Activated CD4-positive, alpha-beta T cell treated with anti-CD3 and anti-CD28 coated beads, Interleukin-2, amount 10 ng/mL, durations not matched to agents 7 days and 5 days (primary cell): ENCODE measurements at places on chromosomes 7 and 10.

GRCh38 chr10:60142736-60143135, 236.4 kb upstream of the CCDC6 start:
- H3K27ac ChIP-seq = no peak overlapping the region
- DNase-seq = no peak
- H3K4me3 ChIP-seq = no peak overlapping the region
- no peaks in the 10 kb centered on the region for H3K4me1 ChIP-seq
- H3K27me3 ChIP-seq = no peaks in the 10 kb centered on the region
- peaks cover 16% of the 10 kb centered on the region for H3K36me3 ChIP-seq

- peak overlapping the region; percentile 85 for H3K27ac ChIP-seq
- no peaks in the 10 kb centered on the region for H3K27me3 ChIP-seq
- peaks cover 43% of the 10 kb centered on the region for H3K4me1 ChIP-seq
- peak; percentile 63 for DNase-seq
- peaks cover 18% of the 10 kb centered on the region for H3K36me3 ChIP-seq
Observed at GRCh38 chr10:6200734-6201515, 1.8 kb upstream of the PFKFB3 start.

DNA sequence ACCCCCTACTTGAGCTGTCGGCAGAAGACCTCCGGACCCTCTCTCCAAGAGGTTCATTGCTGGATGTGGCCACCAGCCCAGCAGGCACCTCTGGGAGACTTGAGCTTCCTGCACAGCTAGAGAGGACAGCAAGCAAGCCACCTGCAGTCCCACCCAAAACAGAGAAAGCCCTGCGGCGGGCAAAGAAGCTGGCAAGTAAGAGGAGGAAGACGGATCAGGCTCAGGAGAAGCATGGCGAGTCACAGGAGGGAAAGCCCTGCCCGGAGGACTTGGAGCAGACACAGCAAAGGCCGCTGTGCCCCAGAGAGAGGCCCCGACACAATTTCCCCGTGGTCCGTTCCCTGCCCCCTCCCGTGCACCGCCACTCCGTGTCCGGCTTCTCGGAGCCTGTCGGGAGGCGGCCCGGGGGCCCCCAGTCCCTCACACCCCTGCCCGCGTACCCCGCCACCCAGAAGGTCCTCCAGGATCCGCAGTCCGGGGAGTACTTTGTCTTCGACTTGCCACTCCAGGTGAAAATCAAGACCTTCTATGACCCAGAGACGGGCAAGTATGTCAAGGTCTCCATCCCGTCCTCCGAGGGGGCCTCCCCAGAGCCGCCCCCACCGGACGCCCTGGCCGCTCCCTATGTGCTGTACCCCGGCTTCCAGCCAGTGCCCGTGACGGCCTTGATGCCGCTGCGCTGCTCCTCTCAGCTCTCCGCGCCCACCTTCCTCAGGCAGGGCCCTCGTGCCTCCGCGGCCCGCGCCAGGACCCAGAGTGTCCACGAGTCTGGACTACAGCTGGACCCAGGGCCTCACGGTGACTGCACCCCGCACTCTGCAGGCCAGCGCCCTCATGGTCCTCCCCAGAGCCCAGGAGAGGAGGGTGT, 27.2 kb downstream of the C10orf71 start:
- H3K4me3 ChIP-seq = no peak overlapping the region
- H3K27ac ChIP-seq = no peak overlapping the region

DNA sequence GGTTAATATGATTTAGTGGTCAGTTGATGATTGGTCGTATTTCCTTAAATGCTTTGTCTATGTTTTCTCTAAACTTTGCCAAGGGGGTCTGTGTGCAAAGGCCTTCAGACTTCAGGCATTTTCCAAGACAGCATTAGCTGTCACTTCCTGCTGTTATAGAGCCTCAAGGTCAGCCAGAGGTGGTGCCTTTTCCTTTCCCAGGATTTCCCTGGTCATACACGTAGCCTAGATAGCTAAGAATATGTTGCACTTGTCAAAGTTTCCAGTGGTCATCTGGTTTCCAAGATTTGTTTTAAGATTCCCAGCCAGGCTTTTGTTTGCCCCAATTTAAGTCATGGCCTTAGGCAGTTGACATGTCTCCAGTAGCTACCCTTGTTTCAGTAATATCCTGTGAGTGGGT, 133.2 kb upstream of the IGFBP3 start:
- no peaks in the 10 kb centered on the region for H3K4me1 ChIP-seq
- no peak for DNase-seq
- H3K27ac ChIP-seq = no peak overlapping the region
- no peaks in the 10 kb centered on the region for H3K27me3 ChIP-seq

GRCh38 chr7:40047661-40048060, 86.8 kb downstream of the MPLKIP start:
- H3K27ac ChIP-seq = no peak overlapping the region
- no peak for DNase-seq
- H3K27me3 ChIP-seq = no peaks in the 10 kb centered on the region
- peaks cover 6% of the 10 kb centered on the region for H3K4me1 ChIP-seq
- H3K4me3 ChIP-seq = no peak overlapping the region
- peaks cover 3% of the 10 kb centered on the region for H3K36me3 ChIP-seq

DNA sequence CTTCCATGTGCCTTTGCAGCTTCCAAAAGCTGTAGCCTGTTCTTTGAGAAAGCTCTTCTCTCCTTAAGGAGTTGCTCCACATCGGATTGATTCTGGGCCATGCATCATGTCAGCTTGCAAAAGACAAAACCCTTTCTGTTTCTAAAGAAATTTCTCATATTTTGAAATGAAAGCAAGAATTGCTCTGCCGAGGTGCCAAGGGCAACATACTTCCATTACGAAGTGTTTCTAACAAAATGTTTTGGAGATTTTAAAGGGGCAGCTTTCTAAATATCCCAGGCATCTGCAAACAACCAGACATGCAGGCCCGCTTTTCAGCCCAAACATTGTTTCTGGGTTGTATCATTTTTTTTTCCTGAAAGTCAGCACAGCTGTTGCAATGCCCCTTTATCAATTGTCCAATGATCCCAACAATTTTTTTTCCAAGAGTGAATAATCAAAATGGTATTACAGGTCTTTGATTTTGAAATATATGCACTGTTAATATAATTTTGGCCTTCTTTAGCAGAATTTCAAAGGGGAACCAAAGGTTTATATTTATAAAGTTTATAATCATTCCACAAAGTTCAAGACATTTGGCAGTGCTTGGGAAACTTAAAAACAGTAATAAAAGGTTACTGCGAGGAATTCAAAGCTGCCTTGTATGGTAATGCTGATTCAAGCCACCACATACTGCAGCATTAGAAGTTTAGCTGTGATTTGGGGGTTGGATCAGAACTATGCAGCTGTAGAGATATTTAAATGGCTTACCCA, 61.0 kb downstream of the TES start:
- H3K27ac ChIP-seq = no peak overlapping the region
- H3K4me3 ChIP-seq = no peak overlapping the region
- no peaks in the 10 kb centered on the region for H3K36me3 ChIP-seq
- H3K4me1 ChIP-seq = no peaks in the 10 kb centered on the region

DNA sequence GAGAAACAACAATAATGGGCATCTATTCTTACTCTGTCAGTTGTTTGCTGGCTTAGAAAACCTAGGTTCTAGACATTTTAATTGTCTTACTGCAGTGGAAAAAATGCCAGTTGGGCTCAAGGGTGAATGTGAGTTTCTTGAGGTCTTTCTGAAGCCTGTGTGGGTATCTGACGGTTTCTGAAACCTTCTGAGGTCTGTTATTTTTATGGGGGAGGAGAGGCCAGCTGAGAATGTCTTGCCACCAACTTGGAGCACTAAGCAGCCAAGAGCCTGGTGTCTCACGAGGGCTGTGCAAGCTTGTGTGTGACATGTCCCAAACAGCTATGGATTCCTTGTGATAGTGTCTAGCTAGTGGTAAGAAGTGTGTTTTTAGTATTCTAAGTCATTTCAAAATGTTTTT, 24.2 kb upstream of the DDC start:
- H3K4me3 ChIP-seq = no peak overlapping the region
- H3K36me3 ChIP-seq = no peaks in the 10 kb centered on the region
- H3K4me1 ChIP-seq = peaks cover 7% of the 10 kb centered on the region
- no peak for DNase-seq
- peaks cover 7% of the 10 kb centered on the region for H3K27me3 ChIP-seq
- no peak overlapping the region for H3K27ac ChIP-seq

- no peaks in the 10 kb centered on the region for H3K4me1 ChIP-seq
- H3K27ac ChIP-seq = no peak overlapping the region
Observed at GRCh38 chr7:69749994-69750393, 151.7 kb downstream of the AUTS2 start.

GRCh38 chr7:118245267-118246040, 20.9 kb downstream of the ANKRD7 start:
- no peak overlapping the region for H3K4me3 ChIP-seq
- H3K4me1 ChIP-seq = no peaks in the 10 kb centered on the region
- H3K27me3 ChIP-seq = peaks cover 2% of the 10 kb centered on the region
- H3K36me3 ChIP-seq = no peaks in the 10 kb centered on the region

- no peak for DNase-seq
- peaks cover 8% of the 10 kb centered on the region for H3K4me1 ChIP-seq
- no peak overlapping the region for H3K4me3 ChIP-seq
- no peak overlapping the region for H3K27ac ChIP-seq
Observed at GRCh38 chr7:98934267-98934666, 55.9 kb downstream of the TRRAP start.

- H3K4me1 ChIP-seq = no peaks in the 10 kb centered on the region
- H3K27me3 ChIP-seq = no peaks in the 10 kb centered on the region
- no peak overlapping the region for H3K27ac ChIP-seq
- no peak for DNase-seq
- no peaks in the 10 kb centered on the region for H3K36me3 ChIP-seq
- H3K4me3 ChIP-seq = no peak overlapping the region
Observed at GRCh38 chr7:109101332-109101731, 531.7 kb downstream of the DNAJB9 start.

- no peaks in the 10 kb centered on the region for H3K36me3 ChIP-seq
- H3K27me3 ChIP-seq = no peaks in the 10 kb centered on the region
- H3K4me1 ChIP-seq = no peaks in the 10 kb centered on the region
Observed at GRCh38 chr7:123783820-123784219, 35.0 kb upstream of the WASL start.

GRCh38 chr7:95471071-95471470, 14.7 kb upstream of the ASB4 start:
- no peaks in the 10 kb centered on the region for H3K36me3 ChIP-seq
- H3K4me3 ChIP-seq = no peak overlapping the region
- H3K27me3 ChIP-seq = no peaks in the 10 kb centered on the region
- no peak for DNase-seq
- H3K27ac ChIP-seq = no peak overlapping the region
- H3K4me1 ChIP-seq = peaks cover 10% of the 10 kb centered on the region

DNA sequence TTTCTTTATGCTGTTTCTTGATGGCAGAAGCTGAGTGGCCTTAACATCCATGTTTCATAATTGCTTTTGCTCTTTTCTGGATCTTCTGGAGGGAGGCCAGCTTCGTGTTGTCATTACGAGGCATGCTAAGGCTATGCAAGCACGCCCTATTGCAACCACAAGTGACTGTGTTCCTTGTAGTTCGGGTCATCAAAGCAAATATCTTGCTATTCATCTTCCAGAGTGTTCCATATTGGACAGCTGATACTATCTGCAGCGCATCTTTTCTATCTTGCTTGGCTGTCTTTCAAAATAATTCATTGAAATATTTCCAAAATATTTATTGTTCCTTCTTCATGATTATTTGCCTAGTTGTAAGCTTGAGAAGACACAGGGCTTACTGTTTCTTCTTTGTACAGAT, 5.0 kb downstream of the EPHB6 start:
- H3K36me3 ChIP-seq = no peaks in the 10 kb centered on the region
- H3K27ac ChIP-seq = no peak overlapping the region
- peaks cover 2% of the 10 kb centered on the region for H3K27me3 ChIP-seq
- H3K4me3 ChIP-seq = no peak overlapping the region

DNA sequence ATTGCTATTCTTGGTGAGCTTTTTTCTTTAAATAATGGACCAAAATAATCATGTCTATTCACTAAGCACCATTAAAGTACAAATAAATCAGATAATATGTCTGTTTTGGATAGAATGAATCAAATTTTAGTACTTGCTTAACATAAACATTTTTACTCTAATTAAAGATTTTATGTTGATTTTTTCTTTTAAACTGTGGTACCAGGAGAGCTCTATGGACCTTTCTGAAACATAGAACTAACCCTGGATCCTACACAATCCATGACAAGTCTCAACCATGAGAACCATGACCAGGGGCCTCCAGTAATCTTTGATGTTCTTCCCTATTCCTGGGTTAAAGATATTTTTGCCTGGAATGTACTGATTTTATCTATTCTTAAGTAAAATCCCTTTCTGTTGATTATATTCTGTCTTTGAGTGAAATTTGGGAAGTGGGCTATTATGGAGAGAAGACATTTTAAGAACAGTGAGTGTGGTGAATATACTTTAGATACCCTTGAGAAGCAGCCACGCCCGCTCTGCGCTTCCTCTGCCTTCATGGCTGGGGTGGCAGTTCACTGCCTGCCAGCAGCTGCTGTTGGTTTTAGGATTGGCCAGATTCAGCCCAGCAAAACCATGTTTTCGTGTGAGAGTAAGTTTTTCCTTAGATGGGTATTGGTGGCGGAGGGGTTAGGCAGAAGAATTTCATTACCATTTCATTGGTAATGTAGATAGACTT, 42.2 kb upstream of the BHLHA15 start:
- H3K27me3 ChIP-seq = no peaks in the 10 kb centered on the region
- peaks cover 8% of the 10 kb centered on the region for H3K4me1 ChIP-seq
- DNase-seq = no peak
- no peak overlapping the region for H3K4me3 ChIP-seq
- H3K36me3 ChIP-seq = peaks cover 5% of the 10 kb centered on the region

- H3K4me3 ChIP-seq = no peak overlapping the region
- no peak overlapping the region for H3K27ac ChIP-seq
- H3K36me3 ChIP-seq = no peaks in the 10 kb centered on the region
- H3K4me1 ChIP-seq = no peaks in the 10 kb centered on the region
Observed at GRCh38 chr7:31890766-31891165, 179.4 kb downstream of the PDE1C start.

- peaks cover 19% of the 10 kb centered on the region for H3K36me3 ChIP-seq
- H3K27me3 ChIP-seq = no peaks in the 10 kb centered on the region
- H3K4me3 ChIP-seq = no peak overlapping the region
- H3K27ac ChIP-seq = no peak overlapping the region
Observed at GRCh38 chr10:97234400-97234799, 48.6 kb upstream of the SLIT1 start.

DNA sequence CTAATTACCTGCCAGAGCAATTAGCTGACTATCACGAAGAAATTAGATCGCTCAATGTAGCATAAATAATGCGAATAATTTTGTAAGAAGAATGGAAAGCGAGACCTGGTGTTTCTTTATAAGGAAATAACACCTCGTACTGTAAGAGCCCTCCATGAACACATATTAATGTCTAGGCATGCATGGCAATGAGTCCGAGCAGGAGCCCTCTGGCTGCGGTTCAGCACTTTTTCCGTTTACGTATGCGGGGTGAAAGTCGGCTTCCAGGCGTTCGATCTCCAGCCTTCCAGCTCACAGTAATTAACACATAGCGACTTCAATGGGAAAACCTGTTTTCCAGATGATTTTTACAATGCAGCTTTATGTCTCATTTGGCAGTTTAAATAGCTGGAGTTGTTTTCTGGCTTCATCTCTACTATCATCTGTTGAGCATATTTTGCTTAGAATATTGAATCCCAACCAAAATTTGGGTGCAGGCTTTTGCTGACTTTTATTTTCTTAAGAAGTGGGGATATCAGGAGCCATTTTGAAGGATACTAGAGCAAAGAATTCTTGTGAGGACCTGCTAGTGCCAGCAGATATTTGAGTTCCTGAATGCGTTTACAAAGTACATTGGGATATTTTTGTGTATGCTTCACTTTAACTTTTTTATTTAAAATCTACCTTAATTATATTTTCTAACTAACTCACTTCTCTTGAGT, 7.2 kb upstream of the SP8 start:
- H3K27me3 ChIP-seq = peaks cover 80% of the 10 kb centered on the region
- no peak overlapping the region for H3K4me3 ChIP-seq

- no peak for DNase-seq
- H3K36me3 ChIP-seq = peaks cover 9% of the 10 kb centered on the region
- no peak overlapping the region for H3K4me3 ChIP-seq
- H3K27me3 ChIP-seq = no peaks in the 10 kb centered on the region
Observed at GRCh38 chr7:4657640-4658417, 24.3 kb upstream of the FOXK1 start.
